Karpas-422 (cell line): ENCODE measurements at places on chromosomes 11 and 22.
A peak's percentile ranks its signal among the peaks of the same experiment; 100 is the strongest.

DNA sequence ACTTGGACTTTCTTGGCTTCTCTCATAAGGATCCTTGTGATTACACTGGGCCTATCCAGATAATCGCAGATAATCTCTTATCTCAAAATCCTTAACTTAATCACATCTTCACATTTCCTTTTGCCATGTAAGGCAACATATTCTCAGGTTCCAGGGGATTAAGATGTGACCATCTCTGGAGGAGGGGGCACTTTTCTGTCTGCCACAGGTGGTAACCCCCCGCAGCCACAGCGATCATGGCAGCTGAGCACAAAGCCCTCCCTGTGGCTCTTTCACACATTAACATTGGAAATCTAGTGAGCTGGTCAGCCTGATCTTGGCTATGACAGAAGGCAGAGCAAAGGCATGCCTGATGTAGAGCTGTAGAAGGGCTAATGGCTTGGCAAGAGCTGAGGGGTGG lies 69.1 kb upstream of the CD82 start:
- DNase-seq = no peak

DNA sequence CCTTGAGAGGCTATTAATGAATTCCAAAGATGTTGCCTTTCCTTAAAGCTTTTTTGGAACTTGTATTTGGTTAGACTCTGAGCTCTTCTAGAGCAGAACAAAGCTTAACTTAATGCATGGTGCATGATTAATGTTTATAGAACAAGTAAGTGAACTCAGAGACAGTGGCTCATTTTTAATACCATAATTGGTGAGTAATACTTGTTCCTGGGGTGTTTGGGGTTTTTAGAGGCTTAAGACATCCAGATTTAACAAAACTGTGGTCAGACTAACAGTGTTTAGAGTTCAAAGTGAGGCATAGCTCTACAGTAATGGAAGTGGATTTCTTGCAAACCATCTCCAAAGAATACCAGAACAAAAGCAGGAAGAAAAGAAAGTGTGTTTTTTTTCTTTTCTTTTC lies 73.7 kb upstream of the CTSC start:
- no peak for DNase-seq

DNA sequence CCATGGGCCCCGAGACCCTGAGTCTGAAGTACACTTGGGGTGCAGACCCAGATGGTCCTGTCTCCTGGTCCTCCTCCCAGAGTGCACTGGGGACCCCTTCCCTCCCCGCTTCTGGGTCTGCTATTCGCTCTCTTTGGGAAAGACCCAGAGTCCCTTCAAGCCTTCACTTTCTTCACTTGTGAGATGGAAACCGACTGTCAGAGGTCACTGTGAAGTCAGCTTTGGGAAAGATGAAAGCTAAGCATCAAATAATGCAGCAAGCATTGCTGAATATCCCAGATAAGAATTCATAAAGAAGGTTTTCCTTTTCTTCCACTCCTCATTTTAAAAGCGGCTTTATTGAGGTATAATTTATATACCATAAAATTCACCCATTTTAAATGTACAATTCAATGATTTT lies 105.0 kb upstream of the CSNK2A3 start:
- no peak for DNase-seq

- DNase-seq = peak; percentile 88
Measured at GRCh38 chr11:12893787-12894672, 115.1 kb upstream of the RASSF10 start.

- peak; percentile 96 for DNase-seq
Measured at GRCh38 chr11:65540290-65541092, 15.6 kb downstream of the SCYL1 start.

DNA sequence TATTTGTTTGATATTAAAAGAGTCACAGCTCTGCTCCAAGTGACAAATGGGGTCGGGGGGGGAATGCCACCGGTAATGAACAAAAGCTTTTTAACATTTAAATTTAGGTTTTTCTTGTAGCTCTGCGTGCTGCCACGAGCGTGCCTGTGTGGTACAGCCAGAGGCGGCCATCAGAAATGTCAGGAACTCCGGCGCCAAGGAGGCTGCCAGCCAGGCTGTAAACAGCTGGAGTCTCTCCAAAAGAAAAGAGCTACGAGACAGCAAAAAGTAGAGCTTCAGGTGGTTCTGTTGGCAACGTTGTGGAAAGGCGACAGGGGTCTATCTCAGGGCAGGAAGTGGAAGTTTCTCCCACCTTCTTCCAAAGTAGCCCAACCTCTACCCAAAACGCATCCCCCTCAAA lies 532.8 kb downstream of the OPCML start:
- no peak for DNase-seq

GRCh38 chr11:6216501-6216900 lies 11.1 kb downstream of the C11orf42 start:
- no peak for DNase-seq
